ENCODE measurements at places on chromosomes 1 and 21.

DNA sequence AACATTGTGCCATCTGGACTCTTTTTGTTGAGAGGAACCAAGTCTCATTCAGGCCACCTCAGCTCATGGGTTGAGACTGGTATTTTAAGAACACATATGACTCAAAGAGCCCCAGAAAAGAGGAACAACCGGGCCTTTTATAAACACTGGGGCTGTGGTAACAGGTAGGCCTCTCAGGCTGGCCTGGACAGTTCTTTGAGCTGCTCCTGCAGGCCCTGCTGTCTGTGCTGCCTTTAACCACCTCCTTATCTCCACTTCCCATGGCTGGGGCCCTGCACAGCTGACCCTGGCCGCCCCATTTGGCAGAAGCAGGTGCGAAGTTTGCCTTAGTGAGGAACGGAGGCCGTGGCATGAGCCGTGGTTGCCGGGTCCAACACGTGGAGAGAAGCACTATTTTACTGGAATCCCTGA, 163.3 kb downstream of the RHOU start:
- DNase-seq, result no peak

GRCh38 chr1:197924516-197925123, 7.4 kb downstream of the LHX9 start:
- DNase-seq, result no peak

- DNase-seq, result no peak
These were observed 14.6 kb downstream of the OTUD7B start for GRCh38 chr1:149995927-149996326.

- no peak for DNase-seq
These were observed 3.8 kb upstream of the SELENON start for GRCh38 chr1:25795946-25796810.

DNA sequence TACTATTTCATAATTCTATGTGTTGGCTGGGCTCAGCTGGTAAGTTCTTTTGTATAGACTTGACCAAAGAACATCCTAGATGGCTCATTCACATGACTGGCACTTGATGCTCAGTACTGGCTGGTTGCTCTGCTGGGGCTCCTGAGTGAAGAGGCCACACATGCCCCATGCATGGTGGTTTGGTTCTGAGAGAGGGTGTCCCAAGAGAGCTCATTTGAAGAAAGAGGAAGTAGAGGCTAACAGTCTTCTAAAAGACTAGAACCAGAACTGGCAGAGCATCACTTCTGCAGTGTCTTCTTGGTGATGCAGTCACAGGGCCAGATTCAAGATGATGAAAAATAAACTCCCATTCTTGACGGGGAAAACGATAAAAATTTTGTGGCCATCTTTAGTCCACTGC, 5.2 kb upstream of the BACH1 start:
- no peak for DNase-seq

DNA sequence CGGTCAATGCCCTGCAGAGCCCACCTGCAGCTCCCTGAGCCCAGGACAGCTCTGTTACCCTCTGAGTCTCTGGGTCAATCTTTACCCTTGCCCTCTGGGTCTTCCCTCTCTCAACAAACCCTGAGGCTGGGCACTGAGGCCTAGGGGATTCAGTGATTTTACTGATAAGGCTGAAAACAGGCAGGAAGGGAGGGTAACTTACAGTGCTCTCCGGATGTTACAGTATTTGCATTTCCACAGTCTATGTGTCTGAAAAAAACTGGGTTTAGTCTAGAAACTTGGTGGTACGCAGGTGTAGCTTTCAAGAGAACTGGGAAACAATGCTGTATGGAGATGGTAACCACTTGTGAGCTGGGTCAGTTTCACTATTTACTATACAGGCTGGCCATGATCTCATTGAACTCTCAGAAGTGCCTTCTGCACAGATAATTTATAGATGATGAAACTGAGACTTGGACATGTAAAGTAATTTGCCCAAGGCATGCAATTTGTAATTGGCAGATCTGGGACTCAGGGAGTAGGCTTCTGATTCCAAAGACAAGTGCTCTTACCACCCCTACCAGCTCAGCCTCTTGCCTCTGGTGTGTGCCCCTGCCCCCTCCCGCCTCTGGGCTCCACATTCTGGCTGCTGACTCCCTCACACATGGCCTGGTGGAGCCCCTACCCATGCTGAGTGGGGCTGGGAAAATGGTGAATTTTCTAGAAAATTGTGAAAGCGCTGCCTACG, 48.8 kb downstream of the TENT5C start:
- no peak for DNase-seq

DNA sequence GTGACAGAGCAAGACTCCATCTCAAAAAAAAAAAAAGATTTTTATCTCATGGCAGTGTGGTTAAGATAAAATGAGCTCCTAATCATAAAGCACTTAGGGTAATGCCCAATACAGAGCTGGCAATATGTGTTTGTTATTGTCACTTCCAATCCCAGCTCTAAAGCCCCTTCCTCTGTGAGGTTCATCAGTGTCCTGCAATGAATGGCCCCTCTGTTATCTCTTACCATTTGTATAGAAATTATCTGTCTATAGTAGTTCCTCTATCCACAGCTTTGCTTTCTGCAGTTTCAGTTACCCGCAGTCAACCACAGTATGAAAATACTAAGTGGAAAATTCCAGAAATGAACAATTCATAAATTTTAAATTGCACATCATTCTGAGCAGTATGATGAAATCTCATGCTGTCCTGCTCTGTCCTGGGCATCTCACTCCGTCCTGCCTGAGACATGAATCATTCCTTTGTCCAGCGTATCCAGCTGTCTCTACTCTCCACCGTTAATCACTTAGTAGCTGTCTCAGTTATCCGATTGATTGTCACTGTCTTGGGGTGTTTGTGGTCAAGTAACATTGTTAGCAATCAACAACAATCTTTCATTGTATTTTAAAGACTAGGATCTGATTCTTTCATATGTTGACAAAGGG, 50.2 kb upstream of the DNAH14 start:
- no peak for DNase-seq

DNA sequence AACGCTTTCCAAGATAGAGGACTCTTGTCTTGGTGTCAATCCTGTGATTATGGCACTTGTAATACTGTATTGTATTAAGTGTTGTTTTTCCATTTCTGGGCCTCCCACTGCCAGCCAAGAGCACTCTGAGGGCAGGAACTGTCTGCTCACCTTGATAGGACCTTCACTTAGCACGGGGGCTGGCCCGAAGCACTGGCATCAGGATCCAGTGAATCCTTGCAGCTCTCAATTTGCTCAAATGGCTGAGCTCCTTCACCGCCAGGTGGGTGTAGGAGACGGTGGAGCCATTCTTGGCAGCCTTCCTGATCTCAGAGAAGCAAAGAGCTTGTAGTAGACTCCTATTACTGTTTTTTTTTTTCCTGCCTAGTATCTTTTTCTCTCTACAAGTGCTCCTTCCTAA, 17.7 kb downstream of the MECR start:
- DNase-seq, result no peak

DNA sequence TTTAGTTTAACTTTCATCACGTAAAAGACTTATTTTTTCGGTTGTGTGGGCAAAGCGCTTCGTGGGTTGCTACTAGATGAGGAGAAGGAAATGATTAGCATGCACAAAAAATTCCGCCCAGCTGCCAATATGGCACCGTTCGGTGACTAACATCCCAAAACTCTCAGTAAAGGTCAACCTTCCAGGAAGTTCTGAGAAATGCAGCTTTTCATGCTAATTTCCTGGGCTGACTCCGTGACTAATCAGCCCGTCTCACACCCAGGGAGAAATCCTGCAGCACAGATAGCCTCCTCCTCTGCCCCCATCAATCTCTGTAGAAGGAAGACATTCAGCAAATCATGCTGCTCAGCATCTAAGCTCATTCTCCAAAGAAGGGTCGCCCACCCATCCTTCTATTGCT, 34.1 kb downstream of the TMCO4 start:
- DNase-seq, result no peak

DNA sequence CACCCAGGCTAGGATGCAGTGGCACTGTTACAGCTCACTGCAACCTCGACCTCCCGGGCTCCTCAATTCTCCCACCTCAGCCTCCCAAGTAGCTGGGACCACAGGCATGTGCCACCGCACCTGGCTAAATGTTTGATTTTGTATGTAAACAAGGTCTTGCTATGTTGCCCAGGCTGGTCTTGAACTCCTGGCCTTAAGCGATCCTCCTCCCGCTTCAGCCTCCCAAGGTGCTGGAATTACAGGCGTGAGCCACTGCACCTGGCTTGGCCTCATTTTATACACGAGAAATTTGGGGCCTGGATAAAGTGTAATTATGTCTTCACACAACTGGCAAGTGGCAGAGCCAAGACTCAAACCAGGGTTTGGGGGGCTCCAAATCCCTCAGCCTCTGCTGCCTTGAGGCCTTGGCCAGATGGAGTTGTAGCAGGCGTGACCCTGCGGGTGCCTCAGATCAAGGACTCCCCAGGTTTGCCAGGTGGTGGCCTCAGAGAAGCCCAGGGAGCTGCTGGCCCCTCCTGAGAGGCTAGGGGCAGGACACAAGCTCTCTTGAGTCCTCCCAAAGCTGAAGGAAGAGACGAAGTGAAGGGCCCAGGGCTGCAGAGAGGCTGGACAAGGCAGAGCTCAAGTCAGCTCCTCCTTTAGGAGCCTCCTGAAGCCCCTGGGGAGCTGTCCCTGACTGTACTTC, 61.7 kb downstream of the MDM4 start:
- DNase-seq, result no peak

- no peak for DNase-seq
These were observed 64.3 kb upstream of the VTCN1 start for GRCh38 chr1:117275055-117275454.

DNA sequence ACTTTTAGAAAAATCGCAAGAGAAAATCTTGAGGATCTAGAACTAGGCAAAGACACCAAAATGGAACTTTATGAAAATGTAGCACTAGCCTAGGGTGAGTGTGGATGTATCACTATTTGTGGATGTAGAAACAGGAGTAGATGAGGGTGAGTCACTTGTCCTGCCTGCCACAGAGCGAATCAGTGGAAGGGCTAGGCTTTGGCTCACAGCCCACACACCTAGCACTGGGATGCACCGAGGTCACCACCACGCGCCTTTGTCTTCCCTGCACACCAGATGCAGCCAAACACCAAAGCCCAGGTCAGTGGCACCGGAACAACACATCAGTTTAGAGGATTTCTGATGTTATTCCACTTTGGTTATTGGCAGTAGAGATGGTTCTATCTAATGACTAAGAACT, 38.2 kb downstream of the PKNOX1 start:
- no peak for DNase-seq

DNA sequence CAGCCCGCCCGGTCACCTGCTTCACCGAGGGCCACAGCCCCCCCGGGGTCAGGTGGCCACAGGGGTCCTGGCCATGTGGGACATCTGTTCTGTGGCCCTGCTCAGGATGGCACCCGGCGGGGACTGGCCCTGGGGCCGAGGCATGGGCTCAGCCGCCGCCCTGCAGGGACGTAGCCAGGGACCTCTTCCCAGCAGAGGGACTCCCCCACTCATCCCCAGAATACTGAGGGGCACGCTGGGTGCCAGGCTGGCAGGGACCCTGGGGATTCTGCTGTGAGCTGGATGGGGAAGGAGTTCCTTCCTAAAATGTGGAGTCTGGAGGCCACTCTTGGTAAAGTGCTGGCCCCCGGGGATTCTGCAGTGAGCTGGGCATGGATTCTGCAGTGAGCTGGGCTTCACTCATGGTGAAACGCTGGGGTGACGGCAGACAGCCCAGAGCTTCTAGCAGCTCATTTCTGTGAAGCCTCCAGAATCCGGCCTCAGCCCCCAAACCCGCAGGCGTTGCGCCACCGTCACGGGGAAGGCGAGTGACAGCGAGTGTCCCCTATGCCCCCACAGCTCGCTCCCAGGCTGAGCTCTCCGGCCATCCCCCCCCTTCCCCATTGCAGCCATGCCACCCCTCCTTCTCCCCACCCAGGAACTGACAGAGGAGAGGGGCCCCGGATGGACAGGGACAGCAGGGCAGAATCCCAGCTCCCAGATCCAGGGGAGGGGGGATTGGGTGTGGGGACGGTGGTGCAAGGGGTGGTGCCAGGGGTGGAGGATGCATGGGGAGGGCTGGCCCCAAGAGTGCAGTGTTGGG, 1.4 kb downstream of the ITGB2 start:
- no peak for DNase-seq

GRCh38 chr1:147168626-147169058, 3.6 kb downstream of the PRKAB2 start:
- no peak for DNase-seq

- DNase-seq, result no peak
These were observed 555.8 kb downstream of the DPYD start for GRCh38 chr1:97365026-97365425.

GRCh38 chr1:58397187-58397820, 149.2 kb downstream of the OMA1 start:
- DNase-seq, result no peak

DNA sequence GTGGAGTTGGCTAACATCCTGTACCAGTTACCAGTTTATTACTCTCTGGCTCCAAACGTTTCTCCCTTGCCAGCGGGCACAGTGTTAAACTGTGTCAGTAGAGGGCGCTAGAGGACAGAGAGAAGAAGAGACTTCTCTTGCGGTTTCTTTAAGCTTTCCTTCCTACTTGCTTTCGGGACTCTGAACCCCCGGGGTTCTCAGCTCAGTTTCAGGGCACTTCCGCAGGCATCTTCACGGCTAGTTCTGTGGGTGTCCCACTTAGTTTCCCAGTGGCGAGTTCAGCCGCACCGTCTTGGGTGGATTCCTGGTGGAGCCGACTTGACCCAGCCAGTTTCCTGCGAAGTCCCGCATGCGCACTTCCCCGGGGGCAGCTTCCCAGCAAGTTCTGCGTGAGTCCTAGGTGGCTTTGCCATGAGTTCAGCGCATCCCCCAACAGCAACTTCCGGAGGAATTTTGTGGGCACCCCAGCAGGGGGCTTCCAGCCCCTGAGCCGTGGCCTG, 37.9 kb upstream of the BTG2 start:
- DNase-seq, result peak; percentile 56

DNA sequence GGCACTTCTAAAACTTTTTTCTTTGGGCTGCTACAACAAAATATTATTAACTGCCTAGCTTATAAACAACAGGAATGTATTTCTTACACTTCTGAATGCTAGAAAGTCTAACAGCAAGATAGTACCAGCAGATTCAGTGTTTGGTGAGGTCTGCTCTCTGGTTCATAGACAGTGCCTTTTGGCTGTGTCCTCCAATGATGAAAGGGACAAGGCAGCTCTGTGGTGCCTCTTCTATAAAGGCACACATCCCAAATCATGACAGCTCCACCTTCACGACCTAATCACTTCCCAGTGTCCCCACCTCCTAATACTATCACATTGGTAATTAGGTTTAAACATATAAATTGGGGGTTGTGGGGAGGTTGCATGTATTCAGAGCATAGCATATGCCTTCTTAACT, 9.5 kb downstream of the CFH start:
- no peak for DNase-seq

GRCh38 chr21:18522181-18522972, 118.8 kb upstream of the TMPRSS15 start:
- DNase-seq, result no peak

- DNase-seq, result no peak
These were observed 34.0 kb downstream of the SLC45A1 start for GRCh38 chr1:8351693-8352470.

Measured in T-helper 17 cell (primary cell).